ENCODE measurements at places on chromosomes 4 and X.

GRCh38 chr4:83581411-83582288, 45.7 kb downstream of the GPAT3 start:
- DNase-seq, result no peak

DNA sequence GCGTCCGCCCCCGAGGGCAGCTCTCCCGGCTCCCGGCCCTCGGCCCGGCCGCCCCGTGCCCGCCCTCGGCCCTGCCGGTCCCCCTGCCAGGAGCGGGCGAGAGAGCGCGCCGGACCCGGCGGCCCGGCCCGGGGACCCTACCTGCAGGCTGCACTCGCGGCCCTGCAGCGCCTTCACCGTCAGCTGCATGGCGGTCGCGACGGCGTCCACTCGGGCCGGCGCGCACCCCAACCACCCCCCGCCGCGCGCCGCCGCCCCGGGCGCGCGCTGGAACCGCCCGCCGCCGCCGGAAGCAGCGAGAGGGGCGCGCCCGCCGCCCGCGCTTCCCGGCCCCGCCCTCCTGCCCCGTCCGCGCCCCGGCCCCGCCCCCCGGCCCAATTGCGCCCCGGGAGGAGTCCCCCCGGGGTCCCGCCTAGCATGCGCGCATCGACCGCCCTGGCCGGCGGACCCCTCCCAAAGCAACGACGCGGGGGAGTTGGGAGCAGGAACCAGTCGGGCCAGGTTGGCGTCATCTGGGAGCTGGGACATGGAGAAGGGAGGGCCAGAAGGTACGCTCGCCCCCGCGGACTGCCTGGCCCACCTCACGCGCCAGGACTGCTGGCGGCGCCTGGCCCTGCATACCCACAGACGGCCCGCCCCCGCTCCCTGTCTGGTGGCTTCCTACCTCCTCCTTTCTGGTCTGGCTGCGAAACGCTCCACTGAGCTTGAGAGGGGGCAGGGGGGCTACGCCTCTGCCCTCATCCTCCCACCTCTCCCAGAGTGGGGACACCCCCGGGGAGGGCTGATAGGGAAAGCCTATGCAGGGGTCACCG, at the start of gene UBL4A:
Gene UBL4A, minus strand, starts transcription at position 220 of the 812 bp plus-strand sequence. Its CDS starts 31 bp downstream, at position 189.
- no peak for DNase-seq

GRCh38 chrX:103687696-103688201, 1.2 kb upstream of the MORF4L2 start:
- DNase-seq, result no peak

GRCh38 chrX:2317527-2318055, 183.2 kb downstream of the DHRSX start:
- no peak for DNase-seq

DNA sequence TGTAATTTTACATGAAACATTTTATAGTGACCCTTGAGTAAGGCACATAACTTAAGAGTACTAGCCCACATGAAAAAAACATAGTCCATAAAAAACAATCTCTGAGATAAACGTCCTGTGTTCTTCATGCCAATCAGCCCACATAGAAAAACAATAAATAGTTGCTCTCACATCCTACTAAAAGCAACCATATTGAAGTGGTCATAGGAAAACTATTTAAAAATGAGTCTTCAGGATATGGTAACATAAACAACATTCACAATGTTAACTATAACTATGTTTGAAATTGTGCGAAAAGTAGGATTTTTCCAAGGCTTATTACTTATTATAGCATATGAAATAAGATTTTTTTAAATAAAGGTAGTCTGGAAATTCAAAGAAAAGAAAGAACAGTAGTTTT, 77.1 kb upstream of the EPHA5 start:
- DNase-seq, result no peak

DNA sequence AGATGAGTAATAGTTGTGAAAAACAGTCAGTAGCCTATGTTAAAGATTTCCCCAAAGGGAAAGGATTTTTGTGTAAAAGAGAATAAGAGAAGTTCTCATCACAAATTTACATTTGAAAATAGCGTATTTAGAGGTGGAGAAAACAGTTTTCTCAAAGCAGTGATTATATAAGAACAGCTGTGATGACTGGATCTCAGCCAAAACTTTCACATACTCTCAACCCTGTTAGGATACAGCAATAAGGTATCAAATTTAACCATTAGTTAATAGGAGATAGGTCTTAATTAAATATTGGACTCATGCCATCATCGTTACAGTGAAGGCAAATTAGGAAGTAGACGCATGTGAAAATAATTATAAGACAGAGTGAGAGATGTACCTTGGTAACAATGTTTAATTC, 622.7 kb downstream of the PCDH18 start:
- no peak for DNase-seq

- DNase-seq, result no peak
These were observed at the start of gene UGT2A3 for GRCh38 chr4:68951078-68951805. Gene UGT2A3, minus strand, starts transcription at chr4:68951804. Its CDS starts 44 bp downstream, at chr4:68951760.

GRCh38 chr4:4658052-4658451, 116.2 kb upstream of the STX18 start:
- no peak for DNase-seq

DNA sequence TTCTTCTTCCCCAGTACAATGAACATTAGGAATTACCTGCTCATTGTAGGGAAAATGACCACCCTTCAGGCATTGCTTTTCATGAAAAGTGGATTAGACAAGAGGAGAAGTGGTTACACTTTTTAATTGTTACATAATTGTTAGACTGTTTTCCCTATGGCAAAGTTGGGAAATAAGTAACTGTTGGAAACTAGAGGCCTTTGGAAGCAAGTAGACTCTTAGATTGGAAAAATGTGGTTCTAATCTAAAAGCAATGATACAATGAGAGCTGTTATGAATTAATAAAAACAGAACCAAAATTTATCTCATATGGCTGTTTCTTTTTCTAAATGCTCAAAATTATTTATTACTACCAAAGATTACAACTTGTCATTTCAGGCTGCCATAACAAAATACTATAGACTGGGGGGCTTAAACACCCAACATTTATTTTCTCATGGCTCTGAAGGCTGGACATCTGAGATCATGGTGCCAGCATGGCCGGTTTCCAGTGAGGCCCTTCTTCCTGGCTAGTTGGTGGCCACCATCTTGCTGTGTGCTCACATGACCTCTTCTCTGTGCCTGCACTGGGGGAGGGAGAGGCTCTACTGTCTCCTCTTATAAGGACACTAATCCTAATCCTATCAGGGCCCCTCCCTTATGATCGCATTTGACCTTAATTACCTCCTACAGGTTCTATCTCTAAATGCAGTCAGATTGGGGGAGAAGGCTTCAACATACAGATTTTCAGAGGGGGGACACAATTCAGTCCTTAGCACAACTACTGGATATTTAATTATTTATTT, 12.5 kb downstream of the CC2D2A start:
- no peak for DNase-seq

DNA sequence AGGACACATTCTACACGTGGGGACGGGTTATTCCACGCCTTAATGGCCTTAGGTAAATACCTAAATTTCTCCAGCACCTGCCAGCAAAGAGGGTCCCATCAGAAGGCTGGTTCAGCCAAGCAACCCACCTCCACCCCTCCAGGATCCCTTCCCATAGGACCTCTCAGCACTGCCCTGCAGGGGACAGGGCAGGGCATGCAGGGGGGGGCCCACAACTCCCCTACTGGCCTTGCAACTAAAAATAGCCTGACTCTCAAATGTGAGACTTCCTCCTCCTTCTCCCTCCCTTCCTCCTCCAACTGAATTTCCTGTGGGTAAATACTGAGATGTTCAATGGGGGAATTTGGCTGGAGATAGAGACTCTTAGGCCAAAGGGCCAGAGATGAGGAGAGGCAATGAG, 6.3 kb downstream of the LAS1L start:
- DNase-seq, result no peak

- no peak for DNase-seq
These were observed 135.4 kb upstream of the GNPDA2 start for GRCh38 chr4:44861756-44862155.

DNA sequence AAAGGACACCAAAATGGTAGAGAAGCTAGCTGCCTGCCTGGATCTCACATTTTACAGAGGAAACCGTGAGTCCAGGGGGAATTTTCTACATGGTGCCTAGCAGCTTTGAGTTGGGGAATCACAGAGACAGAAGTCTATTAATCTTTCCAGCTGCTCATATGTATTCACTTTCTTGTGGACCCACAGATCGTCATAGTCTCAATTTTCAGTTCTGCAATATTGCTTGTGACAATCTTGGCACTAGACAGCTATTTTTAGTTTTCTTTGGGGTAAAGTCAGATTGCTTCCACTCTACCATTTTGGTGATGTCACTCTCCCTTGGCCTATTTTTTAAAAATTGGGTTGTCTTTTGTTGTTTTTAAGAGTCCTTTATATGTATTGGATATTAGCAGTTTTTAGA, 233.4 kb upstream of the STK26 start:
- DNase-seq, result no peak

DNA sequence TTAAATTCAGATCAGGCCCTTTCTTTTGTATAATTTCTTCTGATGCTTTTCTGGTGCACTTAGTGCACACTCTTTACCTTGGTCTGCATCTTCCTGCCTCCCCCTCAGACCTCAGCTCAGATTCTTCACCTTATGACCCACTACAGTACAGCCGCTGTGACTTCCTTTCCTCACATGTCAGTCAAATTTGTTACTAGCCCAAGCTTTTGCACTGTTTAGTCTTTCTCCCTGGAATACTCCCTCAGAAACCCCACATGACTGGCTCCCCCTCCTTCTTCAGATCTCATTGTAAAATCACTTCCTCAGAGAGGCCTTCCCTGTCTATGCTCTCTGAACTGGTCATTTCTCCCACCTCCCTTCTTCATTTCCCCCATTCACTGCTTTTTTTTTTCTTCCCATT, 132.9 kb downstream of the FRAS1 start:
- no peak for DNase-seq

- no peak for DNase-seq
These were observed 96.0 kb upstream of the RAB40AL start for GRCh38 chrX:102840871-102841705.

DNA sequence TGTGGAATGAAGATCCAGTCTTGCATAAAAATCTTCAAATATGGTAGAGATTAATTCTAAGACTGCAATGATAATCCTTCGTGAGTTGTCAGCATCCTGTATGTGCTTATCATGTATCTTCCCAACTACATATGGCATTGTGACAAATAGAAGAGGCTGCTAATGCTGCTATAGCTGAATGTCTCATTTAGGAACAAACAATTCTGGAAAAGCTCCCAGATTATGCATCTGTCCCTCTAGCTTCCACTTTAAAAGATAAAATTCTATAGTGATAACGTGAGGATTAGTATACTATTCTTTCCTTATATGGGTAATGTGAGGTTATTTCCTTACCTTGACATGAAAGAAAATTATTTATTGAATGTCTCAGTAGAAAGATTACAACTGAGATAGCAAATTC, 930.9 kb downstream of the DMD start:
- no peak for DNase-seq

DNA sequence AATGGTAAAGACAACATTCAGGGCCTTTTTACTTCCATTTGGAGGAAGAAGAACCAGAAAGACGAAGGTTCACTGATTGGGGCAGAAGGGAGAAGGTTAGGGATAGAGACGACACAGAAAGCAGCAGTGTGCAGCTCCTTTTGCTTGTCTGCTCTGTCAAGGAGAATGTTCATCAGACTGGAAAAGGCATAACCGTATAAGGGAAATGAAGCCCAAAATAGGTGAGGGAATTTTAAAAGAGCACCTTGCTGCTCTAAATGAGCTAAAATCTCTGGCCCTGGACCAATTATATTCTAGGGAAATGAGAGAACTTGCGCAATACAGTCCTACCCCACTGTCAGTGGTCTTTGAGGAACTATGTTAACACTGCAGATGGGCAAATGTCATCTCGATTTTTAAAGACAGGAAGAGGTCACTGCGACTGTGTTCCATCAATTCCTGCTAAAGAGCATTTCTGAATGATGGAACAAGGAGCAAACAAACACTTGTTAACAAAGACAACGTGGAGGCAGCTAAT, 909.8 kb upstream of the FTHL17 start:
- no peak for DNase-seq

GRCh38 chrX:141375011-141375760, 132.9 kb upstream of the SPANXC start:
- DNase-seq, result no peak

GRCh38 chrX:11954176-11954575, 184.1 kb upstream of the FRMPD4 start:
- DNase-seq, result no peak

DNA sequence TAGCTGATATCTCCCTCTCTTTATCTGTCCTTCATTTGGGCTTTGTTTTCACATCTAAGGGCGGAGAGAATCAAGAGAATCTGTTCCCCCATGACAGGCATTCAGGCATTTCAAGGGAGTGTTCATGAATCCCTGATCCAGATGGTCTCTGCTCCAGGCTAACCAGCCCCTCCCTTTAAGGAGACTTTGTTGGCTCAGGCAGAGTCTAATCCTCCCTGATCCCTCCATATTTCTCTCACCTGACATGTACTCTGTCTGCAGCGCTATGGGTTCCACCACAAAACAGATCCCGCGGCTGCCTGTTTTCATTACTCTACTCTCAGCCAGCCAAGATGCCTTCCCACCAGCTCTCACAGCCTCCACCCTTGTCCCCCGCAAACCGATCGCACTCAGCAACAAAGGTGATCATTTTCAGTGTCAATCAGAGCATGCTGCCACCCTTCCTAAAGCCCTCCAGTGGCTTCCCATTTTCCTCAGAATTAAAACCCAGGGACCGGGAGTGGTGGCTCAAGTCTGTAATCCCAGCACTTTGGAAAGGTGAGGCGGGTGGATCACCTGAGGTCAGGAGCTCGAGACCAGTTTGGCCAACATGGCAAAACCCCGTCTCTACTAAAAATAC, 30.3 kb upstream of the SLC2A9 start:
- DNase-seq, result no peak

DNA sequence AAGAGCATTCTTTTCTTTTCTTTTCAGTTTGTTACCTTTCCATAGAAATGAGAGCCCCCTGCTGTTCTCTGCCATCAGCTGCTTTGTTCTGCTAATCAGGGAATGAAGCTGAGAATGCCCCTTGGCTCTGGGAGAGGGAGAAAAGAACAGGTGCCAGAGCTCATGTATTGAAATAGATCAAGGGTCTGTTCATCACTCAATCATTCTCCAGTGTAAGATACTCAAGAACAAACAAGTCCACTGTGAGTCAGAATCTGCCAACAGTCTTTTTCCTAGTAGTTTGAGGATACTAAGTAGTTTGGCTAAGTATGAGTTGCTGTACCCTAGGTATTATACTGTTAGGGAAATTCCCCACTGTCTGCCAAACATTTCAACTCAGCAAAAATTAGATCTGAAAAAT, 144.3 kb downstream of the RTL3 start:
- no peak for DNase-seq

DNA sequence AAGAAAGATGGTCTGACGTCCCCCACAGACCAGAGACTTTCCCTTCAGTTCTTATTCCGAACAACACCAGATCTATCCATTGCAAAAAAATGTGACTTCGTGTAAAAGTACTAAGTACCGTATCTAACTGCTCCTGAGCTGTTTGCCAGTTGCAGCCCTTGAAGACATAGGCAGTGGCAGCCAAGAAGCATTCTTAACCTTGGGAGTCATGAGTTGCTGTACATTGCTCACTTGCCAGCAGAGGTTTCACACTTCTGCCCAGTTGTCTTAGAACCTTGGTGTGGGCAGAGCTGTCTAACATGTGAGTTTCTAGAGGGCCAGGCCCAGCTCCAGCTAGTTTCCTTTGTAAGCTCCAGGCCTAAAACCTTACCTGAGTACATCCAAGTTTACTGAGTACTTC, 10.5 kb upstream of the CHRDL1 start:
- no peak for DNase-seq

All from stimulated activated CD8-positive, alpha-beta memory T cell treated with anti-CD3 and anti-CD28 coated beads, Interleukin-7, amount 100 ng/mL, for 24 hours (primary cell).